ENCODE measurements at places on chromosomes 1 and 21. TPM values are rescaled to one million over a fixed set of nuclear protein-coding genes. Genes with fewer than 3 reads are reported as not detected.
A peak's percentile ranks its signal among the peaks of the same experiment; 100 is the strongest.

The TSSK3 gene
- total RNA-seq, result 3.7 TPM

The DIPK1A gene
- total RNA-seq, result 34.3 TPM

DNA sequence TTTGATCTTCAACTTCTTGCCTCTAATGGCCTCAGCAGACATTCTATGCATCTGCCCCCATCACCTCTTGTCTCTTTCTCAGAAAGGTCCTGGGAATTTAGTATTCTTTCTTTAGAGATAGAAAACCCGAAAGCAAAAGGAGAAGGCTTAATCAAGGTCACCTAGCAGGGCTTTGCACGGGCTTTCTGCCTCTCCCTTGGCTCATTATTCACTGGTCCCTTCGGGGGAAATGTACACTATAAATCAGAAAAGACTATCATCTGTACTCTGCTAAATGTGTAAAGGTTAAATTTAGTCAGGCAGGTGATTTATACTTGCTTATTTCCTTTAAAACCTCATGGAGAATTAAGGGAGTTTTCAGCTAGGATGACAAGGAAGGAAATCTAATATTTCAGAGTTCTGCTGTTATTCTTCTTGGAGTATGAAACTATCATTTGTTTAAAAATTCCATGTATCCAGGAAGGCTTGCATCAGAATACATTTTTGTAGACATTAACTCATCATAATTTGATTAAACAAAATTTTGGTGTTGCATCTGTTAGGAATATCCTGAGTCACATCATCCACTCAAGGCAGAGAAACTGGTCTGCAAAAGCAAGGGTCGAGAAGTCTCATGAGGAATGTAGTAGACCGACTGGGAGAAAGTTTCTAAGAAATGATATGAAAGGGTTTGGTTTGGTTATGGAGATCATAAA, 124.6 kb downstream of the GABPA start:
- DNase-seq, result no peak

GRCh38 chr1:31768939-31769704, 5.0 kb upstream of the ADGRB2 start:
- DNase-seq, result no peak

DNA sequence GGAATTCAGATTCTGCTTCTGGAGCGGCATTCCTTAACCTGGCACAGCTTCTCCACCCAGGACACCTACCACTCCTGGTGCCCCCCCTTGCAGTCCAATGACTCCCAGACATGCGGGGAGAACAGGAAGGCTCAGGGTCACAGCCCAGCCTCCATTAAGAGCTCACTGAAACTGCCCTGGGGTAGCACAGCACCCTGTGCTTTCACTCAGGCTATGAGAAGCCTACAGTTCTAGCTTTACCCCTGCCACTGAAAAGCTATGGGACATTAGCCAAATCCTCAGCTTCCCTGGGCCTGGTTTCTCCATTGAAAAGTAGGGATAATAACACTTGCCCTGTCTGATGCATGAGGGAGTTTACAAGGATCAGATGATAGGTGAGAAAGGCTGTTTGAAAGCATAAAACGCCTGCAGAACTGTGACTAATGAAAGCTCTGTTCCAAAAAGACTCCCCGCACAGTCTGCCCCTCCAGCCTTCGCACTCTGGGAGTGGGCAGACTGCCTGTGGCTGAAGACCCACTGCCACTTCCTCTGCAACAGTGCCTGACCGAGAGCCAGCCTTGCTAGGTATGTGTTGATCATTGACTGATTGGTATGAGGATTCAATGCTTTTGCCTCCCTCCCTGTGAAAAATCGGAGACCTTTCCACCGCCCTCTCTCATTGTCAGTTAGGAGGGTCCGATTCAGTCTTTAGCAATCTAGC, 2.7 kb upstream of the CLDN19 start:
- DNase-seq, result no peak

GRCh38 chr1:7404046-7404742, 366.9 kb upstream of the VAMP3 start:
- peak; percentile 77 for DNase-seq

- DNase-seq, result no peak
Measured at GRCh38 chr1:29948581-29948980, 712.3 kb downstream of the PTPRU start.

DNA sequence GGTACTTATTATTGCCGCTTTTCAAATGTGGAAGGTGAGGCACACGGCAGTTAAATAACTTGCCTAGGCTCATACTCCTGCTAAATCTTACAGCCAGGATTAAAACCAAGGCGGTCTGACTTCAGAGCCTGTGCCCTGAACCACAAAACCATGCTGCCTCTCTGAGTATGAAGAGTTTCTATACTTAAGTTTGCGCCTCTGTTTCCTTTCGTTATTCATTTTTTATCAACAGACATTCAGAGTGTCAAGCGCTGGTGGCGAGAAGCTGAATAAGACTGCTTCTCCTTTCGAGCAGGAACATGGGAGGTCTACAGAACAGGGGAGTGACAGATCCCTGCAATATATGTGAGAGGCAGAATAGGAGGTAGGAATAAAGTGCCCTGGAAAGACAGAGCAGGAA, 96.0 kb upstream of the DUSP10 start:
- DNase-seq, result no peak

DNA sequence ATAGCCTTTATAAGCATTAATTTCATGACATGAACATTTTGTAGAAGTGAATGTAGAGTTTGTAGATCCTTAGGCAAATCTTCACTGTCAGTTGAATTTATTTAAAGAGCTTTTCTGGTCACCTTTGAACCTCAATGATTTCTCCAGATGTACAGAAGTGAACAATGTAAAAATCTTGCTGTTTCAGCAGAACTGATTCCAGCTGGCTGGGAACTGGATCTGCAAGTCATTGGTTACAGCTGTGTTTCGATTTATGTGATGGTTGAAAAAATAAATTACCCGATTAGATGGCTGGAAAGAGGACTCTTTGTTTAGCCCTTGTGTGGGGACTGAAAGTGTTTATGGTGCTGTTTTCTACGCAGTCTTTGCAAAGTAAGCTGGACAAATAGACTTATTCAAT, 849.8 kb downstream of the USP25 start:
- DNase-seq, result no peak

Measured in esophagus muscularis mucosa (tissue), 4 donors.